Nasal cavity respiratory epithelium epithelial cell of viscerocranial mucosa (primary cell): ENCODE measurements at places on chromosomes 2 and 18. TPM values are rescaled to one million over a fixed set of nuclear protein-coding genes. Genes with fewer than 3 reads are reported as not detected.

The MEP1B gene
- under 0.01 TPM in 1 of 2 replicates, not detected in the other for total RNA-seq

The GREB1 gene
- 0.28 and 0.34 TPM in 2 replicates for total RNA-seq

The MARCO gene
- total RNA-seq, result 0.07 TPM in 1 of 2 replicates, not detected in the other

The MALL gene
- 38.3 and 41.1 TPM in 2 replicates for total RNA-seq

The CYP26B1 gene
- 1.0 and 2.8 TPM in 2 replicates for total RNA-seq

The CLEC4F gene
- total RNA-seq, result not detected in 2 replicates

The MYCN gene
- not detected in 2 replicates for total RNA-seq

The SLC4A5 gene
- total RNA-seq, result under 0.01 and 0.21 TPM in 2 replicates

The SNTG2 gene
- 0.14 TPM in 1 of 2 replicates, not detected in the other for total RNA-seq

The CNTNAP5 gene
- total RNA-seq, result not detected in 2 replicates

The FER1L5 gene
- total RNA-seq, result under 0.01 TPM in 2 replicates

The TNFRSF11A gene
- total RNA-seq, result 0.34 and 1.00 TPM in 2 replicates

The NT5C1B gene
- not detected in 2 replicates for total RNA-seq

The LCT gene
- total RNA-seq, result 0.07 TPM in 1 of 2 replicates, not detected in the other

The PPP4R1 gene
- 201 and 299 TPM in 2 replicates for total RNA-seq

The TMEM185B gene
- 26.7 and 38.6 TPM in 2 replicates for total RNA-seq

The MOB1A gene
- 74.2 and 98.9 TPM in 2 replicates for total RNA-seq

The IFIH1 gene
- 6.8 and 27.3 TPM in 2 replicates for total RNA-seq

The BCS1L gene
- 45.9 and 60.5 TPM in 2 replicates for total RNA-seq

The ANKRD62 gene
- total RNA-seq, result under 0.01 TPM in 1 of 2 replicates, not detected in the other

The SLC11A1 gene
- total RNA-seq, result 0.34 and 0.64 TPM in 2 replicates

The ORMDL1 gene
- 43.1 and 47.8 TPM in 2 replicates for total RNA-seq

The SLC40A1 gene
- 1.4 and 5.0 TPM in 2 replicates for total RNA-seq

The CCDC178 gene
- 0.34 and 0.43 TPM in 2 replicates for total RNA-seq
